ENCODE measurements at places on chromosomes 4 and X.
A peak's percentile ranks its signal among the peaks of the same experiment; 100 is the strongest.

- DNase-seq, result peak; percentile 54
Observed at GRCh38 chr4:112075129-112075753, 70.0 kb upstream of the FAM241A start.

DNA sequence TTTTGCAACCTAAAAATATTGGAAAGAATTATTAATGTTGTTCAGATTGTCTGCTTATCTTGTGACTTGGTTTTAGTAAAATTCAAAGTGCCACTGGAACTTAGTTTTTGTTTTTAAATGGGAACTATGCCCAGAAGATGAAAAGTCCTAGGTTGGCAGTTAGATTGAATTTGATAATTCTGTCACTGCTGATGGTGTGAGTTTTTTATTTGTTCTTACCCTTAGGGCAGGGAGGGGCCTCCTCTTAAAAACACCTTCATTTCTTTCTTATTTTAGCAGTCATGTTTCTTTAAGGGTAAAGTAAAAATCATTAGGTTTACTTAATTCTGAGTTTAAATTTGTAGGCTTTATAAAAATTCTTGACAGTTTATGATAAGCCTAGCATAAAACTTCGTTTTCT is 80.6 kb downstream of the AFF1 start:
- DNase-seq, result no peak

GRCh38 chr4:6474053-6474568 is 1.7 kb upstream of the PPP2R2C start:
- no peak for DNase-seq

DNA sequence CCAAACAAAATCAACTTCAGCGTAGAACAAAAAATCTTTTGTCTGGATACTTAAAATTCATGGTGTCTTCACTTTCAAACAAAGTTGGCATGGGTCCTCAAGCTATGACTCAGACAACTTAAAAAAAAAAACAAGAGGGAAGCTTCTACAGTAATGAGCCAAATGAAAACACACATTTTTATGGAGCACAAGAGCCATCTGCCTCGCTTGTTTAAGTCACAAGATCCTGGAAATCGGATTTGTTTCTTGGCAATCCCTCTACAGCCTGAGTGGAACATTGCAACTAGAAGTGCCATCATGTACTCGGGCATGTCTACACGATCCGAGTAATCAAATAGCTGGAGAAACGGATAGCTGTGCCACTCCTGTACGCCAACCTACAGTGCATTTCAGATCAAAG is 22.6 kb downstream of the LAMP2 start:
- DNase-seq, result peak; percentile 65

DNA sequence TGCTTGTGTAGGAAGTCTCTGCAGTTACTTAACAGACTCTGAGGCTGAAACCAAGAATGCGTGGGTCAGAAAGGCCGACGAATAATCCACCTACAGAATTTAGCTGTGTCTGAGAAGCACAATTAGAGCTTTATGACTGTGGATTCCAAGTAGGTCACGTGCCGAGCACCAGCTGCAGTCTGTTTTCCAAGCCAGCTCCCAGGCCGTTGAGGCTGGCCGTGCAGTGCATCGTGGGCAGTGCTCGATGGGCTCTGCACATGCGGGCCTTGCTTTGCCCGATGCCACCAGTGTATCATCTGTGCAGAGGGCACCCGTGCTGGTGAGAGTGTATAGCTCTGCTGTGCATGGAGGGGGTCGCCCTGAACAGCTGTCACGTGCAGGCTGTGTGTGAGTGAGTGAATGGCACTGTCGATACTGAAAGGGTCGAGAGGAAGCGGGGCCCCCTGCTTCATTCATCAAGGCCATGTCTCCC is 67.5 kb upstream of the CLDN34 start:
- DNase-seq, result peak; percentile 83

DNA sequence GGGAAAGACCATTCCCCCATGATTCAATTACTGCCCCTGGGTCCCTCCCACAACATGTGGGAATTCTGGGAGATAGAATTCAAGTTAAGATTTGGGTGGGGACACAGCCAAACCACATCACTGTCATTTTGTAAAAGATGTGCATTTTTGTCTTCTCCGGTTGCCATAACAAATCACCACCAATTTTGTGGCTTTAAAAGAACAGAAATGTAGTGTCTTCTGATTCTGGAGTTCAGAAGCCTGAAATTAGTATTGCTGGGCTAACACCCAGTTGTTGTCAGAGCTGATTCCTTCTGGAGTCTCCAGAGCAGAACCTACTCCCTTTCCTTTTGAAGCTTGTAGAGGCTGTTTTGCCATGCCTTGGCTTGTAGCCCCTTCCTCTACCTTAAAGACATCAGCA is 54.1 kb upstream of the DHRSX start:
- peak; percentile 58 for DNase-seq

- DNase-seq, result no peak
Observed at GRCh38 chr4:92215476-92215875, 88.3 kb upstream of the GRID2 start.

DNA sequence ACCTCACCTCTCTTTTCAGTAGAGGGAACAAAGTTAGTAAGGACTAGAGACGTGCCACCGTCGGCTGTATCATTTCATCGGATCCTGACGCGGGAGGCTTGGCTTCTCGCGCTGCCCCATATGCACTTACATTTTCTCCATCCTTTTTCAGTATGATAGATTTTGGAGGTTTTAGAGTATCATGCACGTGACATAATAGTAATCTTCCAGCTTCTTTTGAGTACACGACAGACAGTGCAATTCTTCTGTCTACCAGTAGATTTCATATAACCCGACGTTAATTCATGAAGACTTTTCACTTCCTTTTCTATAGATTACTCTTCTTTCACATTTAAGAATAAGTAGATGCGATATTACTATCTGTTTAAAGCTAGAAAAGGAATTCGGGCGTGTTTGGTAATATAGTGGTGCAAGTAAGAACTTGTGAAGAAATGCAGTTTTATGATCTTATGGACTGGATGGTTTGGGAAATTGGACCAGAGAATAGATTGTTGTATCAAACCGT is 1.0 kb downstream of the CDS1 start:
- no peak for DNase-seq

GRCh38 chr4:172596206-172596605 is 572.4 kb upstream of the GALNT7 start:
- DNase-seq, result no peak

GRCh38 chr4:16029886-16030285 is 53.9 kb downstream of the PROM1 start:
- DNase-seq, result peak; percentile 26

- no peak for DNase-seq
Observed at GRCh38 chr4:2393353-2394270, 24.8 kb downstream of the ZFYVE28 start.

DNA sequence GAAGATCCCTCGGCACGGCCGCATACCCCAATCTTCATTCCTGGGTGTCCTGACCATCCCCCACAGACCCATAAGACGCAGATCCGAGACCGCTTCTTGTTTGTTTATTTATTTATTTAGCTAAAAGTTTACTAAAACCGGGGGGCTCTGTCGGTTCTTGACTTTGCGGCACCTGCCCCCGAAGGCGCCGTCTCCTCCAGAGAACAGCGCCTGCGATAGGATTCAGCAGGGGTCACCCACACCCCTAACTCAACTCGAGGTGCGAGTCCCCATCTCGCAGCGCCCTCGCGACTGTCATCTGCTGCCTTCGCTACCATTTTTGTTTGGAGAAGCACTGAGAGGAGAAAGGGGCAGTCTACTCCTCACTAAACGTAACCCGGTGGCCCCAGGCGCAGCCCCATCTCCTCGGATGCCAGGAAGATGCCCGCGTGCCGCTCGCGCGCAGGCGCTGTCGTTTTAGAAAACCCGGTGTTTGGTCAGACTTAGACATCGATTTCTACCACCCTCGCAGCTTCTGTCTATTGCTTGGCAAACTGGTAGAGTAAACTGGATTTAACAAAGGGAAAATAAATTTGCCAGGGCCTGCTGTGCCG is 18.9 kb upstream of the GPR101 start:
- DNase-seq, result no peak
